ENCODE measurements at places on chromosomes 11 and 22.

GRCh38 chr11:12731841-12732336 lies 57.7 kb downstream of the TEAD1 start:
- H3K4me1 ChIP-seq = no peaks in the 10 kb centered on the region
- no peak overlapping the region for H3K4me3 ChIP-seq
- H3K27ac ChIP-seq = no peak overlapping the region
- no peaks in the 10 kb centered on the region for H3K36me3 ChIP-seq
- no peak for DNase-seq

DNA sequence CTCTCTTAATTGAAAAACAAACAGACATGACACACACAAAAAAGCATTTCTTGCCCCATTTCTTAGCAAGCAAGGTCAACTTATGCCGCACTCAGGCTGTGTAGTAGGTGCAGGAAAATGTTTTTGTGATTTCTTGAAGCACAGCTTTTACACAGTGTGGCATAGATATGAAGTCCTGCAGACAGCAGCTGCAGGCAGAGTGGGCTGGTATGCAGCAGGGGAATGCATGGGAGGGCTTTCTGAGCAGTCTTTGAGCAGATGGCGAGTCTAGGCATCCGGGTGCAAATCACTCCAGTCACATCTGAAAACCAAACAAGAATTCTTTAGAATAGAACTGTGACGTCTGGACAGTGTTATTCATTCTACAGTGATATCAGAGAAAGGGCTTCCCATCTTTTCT lies 87.5 kb downstream of the BLID start:
- H3K27me3 ChIP-seq = no peaks in the 10 kb centered on the region
- no peaks in the 10 kb centered on the region for H3K36me3 ChIP-seq
- no peak overlapping the region for H3K4me3 ChIP-seq
- H3K4me1 ChIP-seq = no peaks in the 10 kb centered on the region
- H3K27ac ChIP-seq = no peak overlapping the region

GRCh38 chr11:94521684-94522083 lies 9.4 kb downstream of the C11orf97 start:
- no peak overlapping the region for H3K27ac ChIP-seq
- H3K4me3 ChIP-seq = no peak overlapping the region
- peak; percentile 35 for DNase-seq
- no peaks in the 10 kb centered on the region for H3K36me3 ChIP-seq
- H3K4me1 ChIP-seq = peaks cover 11% of the 10 kb centered on the region

GRCh38 chr11:131723088-131723487 lies 352.7 kb downstream of the NTM start:
- H3K4me1 ChIP-seq = no peaks in the 10 kb centered on the region
- H3K27ac ChIP-seq = no peak overlapping the region
- no peak overlapping the region for H3K4me3 ChIP-seq
- no peak for DNase-seq

DNA sequence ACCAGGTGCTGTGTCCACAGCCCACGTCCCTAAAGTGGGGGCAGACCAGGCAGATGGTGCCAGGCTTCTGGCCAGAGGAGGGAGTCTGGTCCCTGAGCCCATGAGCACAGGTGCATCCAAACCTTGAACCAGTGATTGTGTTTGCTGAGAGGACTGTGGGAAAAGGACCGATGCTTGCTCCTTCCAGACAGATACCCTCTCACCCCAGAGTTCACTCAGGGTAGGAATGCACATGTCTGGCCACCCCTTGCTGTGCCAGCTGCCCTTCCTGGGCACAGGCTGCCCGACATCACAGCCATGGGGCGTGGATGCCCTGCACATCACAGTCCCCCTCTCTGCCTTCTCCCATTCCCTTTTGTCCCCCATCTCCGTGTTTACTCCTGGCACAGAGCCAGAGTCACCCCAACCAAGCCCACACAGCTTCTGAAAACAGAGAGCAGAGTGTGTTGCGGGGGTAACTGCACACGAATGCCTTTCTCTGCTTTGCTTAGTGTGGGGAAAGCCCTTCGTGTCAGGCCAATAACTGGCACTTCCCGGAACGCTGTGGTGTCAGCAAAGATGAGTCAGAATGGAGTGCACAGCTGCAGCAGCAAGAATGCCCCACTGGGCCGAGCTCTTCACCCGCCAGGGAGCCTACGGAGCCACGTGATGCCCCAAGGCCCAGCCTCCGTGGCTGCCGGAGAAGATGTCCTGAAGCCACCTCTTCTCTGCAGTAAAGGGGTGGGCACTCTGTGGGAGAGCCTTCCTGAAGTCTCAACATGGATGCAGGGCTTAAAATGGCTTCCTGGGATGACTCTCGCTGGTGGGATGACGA lies 7.6 kb downstream of the CARS1 start:
- no peak overlapping the region for H3K27ac ChIP-seq
- DNase-seq = peak; percentile 27
- H3K4me1 ChIP-seq = peaks cover 9% of the 10 kb centered on the region
- peaks cover 37% of the 10 kb centered on the region for H3K36me3 ChIP-seq

- H3K4me3 ChIP-seq = no peak overlapping the region
- no peaks in the 10 kb centered on the region for H3K27me3 ChIP-seq
- no peak overlapping the region for H3K27ac ChIP-seq
- H3K4me1 ChIP-seq = peaks cover 10% of the 10 kb centered on the region
- DNase-seq = peak; percentile 76
Observed at GRCh38 chr11:123407130-123407995, 22.7 kb upstream of the GRAMD1B start.

- no peak overlapping the region for H3K27ac ChIP-seq
- no peaks in the 10 kb centered on the region for H3K36me3 ChIP-seq
- no peak for DNase-seq
- H3K4me3 ChIP-seq = no peak overlapping the region
- H3K4me1 ChIP-seq = no peaks in the 10 kb centered on the region
Observed at GRCh38 chr11:34855754-34856095, 60.5 kb downstream of the APIP start.

GRCh38 chr11:1938343-1939005 lies 8.7 kb upstream of the MRPL23 start:
- H3K27ac ChIP-seq = no peak overlapping the region
- H3K4me1 ChIP-seq = peaks cover 33% of the 10 kb centered on the region
- no peaks in the 10 kb centered on the region for H3K36me3 ChIP-seq
- DNase-seq = no peak
- no peak overlapping the region for H3K4me3 ChIP-seq

DNA sequence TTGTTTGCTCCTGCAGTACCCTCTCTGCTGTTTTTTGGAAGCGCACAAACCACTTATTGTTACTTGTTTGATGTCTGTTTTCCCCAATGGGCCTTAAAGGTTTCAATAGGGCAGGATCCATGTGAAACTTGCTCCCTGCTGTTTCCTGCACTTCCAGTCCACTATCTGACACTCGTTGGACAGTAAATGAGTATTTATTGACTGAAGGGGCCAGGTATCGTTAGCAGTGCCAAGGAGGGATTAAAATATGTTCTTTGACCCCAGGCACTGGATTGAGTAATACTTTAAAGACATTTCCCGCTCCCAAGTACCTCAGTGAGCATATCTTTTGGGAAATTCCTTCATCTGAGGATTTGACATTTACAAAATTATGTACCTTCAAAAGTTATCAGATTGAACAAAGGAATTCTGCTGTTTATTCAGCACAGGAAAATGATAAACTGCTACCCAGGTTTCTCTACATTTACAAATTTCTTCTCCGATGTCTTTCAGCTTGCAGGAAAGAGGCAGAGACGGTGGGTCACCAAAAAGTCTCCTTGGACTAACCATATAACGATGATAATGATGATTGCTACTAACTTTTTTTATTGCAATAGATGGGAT lies 23.3 kb upstream of the OR9Q2 start:
- H3K4me3 ChIP-seq = no peak overlapping the region
- H3K36me3 ChIP-seq = no peaks in the 10 kb centered on the region
- H3K4me1 ChIP-seq = no peaks in the 10 kb centered on the region

- H3K36me3 ChIP-seq = peaks cover 93% of the 10 kb centered on the region
- DNase-seq = no peak
- H3K4me3 ChIP-seq = no peak overlapping the region
- H3K4me1 ChIP-seq = no peaks in the 10 kb centered on the region
- no peaks in the 10 kb centered on the region for H3K27me3 ChIP-seq
Observed at GRCh38 chr22:23301591-23301990, 121.3 kb downstream of the BCR start.

GRCh38 chr22:50399751-50400331 lies 56.7 kb downstream of the PPP6R2 start:
- H3K27me3 ChIP-seq = no peaks in the 10 kb centered on the region
- H3K27ac ChIP-seq = peak overlapping the region; percentile 22
- H3K36me3 ChIP-seq = peaks cover 29% of the 10 kb centered on the region
- DNase-seq = peak; percentile 43
- H3K4me3 ChIP-seq = no peak overlapping the region

DNA sequence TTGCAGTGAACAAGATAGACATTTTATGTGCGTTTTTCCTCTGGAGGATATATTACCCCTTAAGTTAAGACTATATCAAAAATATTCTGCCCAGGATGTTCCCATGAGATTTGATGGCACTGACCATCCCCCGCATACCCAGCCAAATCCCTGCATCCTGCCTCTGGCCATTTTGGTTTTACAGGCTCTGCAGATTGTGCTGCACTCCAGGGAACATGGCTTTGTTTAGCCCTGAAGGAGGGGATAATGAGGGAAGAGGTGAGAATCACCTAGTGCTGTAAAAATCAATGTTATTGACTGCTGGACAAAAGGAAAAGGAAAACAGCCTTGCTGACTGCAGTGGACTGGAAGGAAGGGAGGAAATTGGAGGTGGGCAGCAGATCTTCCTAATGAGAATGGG lies 717.4 kb downstream of the DLG2 start:
- no peaks in the 10 kb centered on the region for H3K4me1 ChIP-seq
- no peak overlapping the region for H3K4me3 ChIP-seq
- DNase-seq = no peak
- no peaks in the 10 kb centered on the region for H3K36me3 ChIP-seq

GRCh38 chr11:3226846-3227567 lies 5.2 kb downstream of the MRGPRE start:
- no peaks in the 10 kb centered on the region for H3K27me3 ChIP-seq
- no peak overlapping the region for H3K4me3 ChIP-seq
- DNase-seq = no peak
- no peaks in the 10 kb centered on the region for H3K36me3 ChIP-seq
- peaks cover 11% of the 10 kb centered on the region for H3K4me1 ChIP-seq

DNA sequence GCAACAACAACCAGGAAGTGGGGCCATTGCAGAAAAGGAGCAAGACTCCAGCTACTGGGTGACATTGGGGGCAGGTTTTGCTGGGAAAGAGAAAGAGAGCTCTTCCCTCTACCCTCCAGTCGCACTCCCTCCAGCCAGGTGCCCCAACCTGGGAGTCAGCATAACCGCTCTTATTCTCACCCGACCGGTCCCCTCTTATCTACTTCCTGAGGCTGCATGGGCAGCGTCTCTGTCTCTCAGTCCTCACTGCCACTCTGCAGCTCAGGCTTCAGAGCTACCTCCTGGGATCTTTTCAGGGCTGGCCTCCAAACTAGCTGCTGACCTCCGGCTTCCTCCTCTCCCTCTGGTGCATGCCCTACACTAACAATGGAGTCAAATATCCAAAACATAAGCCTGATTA lies 5.1 kb downstream of the ZNF70 start:
- peaks cover 44% of the 10 kb centered on the region for H3K36me3 ChIP-seq
- H3K4me1 ChIP-seq = peaks cover 3% of the 10 kb centered on the region
- H3K27ac ChIP-seq = no peak overlapping the region
- H3K4me3 ChIP-seq = peak overlapping the region; percentile 16

DNA sequence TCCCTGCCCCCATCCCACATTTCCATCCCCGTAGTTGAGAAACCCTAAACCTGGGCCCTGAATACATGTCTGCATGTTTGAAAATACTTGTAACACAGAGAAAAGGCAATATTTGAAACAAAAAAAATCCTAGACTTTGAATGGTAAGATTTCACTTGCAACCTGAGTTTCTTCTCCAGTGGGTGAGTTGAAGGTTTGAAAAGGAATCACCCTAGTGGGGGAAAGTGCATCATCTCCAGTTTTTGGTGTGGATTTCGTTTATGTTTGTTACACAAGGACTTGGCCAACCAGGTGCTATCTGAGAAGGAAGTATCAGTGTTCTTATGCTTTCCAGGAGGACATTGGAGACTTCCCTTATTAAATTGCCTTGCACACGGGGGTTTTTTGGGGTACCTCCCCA lies 90.4 kb downstream of the ABTB2 start:
- no peaks in the 10 kb centered on the region for H3K36me3 ChIP-seq
- H3K27me3 ChIP-seq = no peaks in the 10 kb centered on the region
- no peak overlapping the region for H3K27ac ChIP-seq

DNA sequence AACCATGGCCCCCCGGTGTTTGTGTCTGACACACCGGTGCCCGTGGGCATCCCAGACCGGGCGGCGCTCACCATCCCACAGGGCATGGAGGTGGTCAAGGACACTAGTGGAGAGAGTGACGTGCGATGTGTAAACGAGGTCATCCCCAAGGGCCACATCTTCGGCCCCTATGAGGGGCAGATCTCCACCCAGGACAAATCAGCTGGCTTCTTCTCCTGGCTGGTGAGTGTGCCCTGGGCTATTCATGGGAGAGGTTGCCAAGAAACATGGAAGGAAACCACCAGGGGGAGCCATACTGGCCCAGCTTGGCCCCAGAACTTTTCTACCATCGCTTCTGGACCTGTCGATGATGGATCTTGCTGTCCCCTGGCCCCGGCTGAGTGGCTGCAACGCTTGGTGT lies 36.5 kb downstream of the PRDM11 start:
- H3K36me3 ChIP-seq = peaks cover under 1% of the 10 kb centered on the region
- peak; percentile 48 for DNase-seq
- H3K27ac ChIP-seq = no peak overlapping the region
- peaks cover 30% of the 10 kb centered on the region for H3K4me1 ChIP-seq
- H3K4me3 ChIP-seq = no peak overlapping the region

DNA sequence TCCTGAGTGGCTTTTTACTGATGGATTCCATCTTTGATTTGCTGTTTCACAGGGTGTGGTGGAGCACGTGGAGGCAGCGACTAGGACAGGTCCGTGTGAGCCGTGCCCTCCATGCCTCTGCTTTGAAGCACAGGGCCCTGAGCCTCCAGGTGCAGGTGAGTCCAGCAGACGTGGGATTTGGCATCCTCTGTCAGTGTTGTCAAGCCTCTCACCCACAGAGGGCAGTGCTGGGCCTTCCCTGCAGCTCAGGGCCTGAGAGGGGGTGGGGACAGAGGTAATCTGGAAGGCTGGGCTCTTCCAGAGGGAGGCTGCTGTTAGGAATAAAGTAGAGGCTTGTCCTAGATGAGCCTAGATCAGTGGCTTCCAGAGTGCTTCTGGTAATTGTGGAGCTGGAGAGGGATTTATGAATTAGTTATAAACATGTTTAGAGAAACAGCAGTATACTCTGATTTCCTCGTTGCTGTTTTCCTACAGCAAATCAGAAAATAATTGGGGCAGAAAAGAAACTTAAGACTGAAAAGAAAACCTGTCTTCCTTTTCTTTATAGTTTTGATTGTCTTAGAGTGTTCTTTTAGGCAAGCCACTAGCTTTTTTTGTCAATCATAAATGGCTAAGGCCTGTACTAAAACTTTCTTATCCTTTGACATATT lies 65.0 kb downstream of the SFI1 start:
- no peak overlapping the region for H3K27ac ChIP-seq
- DNase-seq = peak; percentile 54
- peaks cover 15% of the 10 kb centered on the region for H3K36me3 ChIP-seq
- no peak overlapping the region for H3K4me3 ChIP-seq
- H3K4me1 ChIP-seq = no peaks in the 10 kb centered on the region

GRCh38 chr11:22666325-22666687 lies at the start of gene GAS2:
TSS of gene GAS2 (plus strand) at chr11:22666611. CDS start at chr11:22674870, 8,259 bp downstream.
- H3K36me3 ChIP-seq = no peaks in the 10 kb centered on the region
- no peak within 1 kb of the TSS for H3K27ac ChIP-seq
- DNase-seq = no peak
- peaks cover 17% of the 10 kb centered on the region for H3K27me3 ChIP-seq
- H3K4me3 ChIP-seq = peak within 1 kb of the TSS; percentile 40

Data from common myeloid progenitor, CD34-positive (primary cell).